ENCODE measurements at places on chromosomes 2 and 18.

DNA sequence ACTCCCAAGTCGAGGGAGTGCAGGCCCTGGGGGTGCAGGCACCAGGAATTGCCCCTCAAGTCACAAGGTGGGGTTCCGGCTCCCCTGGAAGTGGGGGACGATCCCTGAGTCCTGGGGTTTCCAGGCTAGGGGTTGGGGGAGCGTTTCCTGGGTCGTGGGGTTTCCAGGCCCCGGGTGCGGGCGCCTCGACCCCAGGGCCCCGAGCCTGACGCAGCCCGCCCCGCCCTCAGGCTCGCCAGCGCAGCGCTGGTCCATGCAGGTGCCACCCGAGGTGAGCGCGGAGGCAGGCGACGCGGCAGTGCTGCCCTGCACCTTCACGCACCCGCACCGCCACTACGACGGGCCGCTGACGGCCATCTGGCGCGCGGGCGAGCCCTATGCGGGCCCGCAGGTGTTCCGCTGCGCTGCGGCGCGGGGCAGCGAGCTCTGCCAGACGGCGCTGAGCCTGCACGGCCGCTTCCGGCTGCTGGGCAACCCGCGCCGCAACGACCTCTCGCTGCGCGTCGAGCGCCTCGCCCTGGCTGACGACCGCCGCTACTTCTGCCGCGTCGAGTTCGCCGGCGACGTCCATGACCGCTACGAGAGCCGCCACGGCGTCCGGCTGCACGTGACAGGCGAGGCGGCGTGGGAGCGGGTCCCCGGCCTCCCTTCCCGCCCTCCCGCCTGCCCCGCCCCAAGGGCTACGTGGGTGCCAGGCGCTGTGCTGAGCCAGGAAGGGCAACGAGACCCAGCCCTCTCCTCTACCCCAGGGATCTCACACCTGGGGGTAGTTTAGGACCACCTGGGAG is 12.0 kb downstream of the SIGLEC15 start:
- no peak for DNase-seq

GRCh38 chr18:25093141-25093540 is 258.8 kb downstream of the ZNF521 start:
- DNase-seq, result no peak

GRCh38 chr18:43116699-43117294 is 1.3 kb upstream of the RIT2 start:
- DNase-seq, result no peak

- DNase-seq, result no peak
These were observed 83.0 kb downstream of the MOGAT1 start for GRCh38 chr2:222754324-222754930.

DNA sequence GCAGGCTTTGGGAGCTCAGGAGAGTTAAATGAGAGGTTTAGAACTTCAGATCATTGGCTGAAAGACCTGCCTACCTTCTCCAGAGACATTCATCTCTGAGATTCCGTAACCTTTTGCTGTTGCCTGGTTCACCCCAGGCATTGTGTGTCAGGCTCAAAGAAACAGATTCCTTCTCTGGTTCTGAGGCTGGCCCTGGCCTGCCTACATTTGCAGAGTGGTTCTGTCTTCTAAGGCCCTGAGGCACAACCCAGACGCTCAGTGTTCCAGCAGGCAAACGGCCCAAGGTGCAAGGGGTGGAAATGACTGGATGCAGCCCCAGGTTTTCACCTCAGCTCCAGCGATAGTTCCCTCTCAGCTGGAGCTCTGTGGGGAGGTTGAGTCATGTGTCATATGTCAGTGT is 48.3 kb downstream of the MYO3B start:
- DNase-seq, result no peak

DNA sequence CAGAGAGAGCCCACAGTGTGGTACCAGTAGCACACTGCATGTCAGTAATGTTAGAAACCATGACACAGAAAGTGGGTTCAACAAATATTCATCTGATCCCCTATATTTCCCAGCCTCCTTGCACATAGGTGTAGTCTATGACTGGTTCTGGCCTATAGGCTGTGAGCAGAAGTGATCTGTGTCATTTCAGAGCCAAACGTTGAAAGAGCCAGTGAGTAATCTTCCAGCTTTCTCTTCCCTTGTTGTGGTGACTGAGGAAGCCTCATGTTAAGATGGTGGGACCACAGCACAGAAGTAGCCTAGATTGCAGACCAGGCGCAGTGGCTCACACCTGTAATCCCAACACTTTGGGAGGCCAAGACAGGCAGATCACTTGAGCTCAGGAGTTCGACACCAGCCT is 4.1 kb downstream of the TMEM237 start:
- no peak for DNase-seq

DNA sequence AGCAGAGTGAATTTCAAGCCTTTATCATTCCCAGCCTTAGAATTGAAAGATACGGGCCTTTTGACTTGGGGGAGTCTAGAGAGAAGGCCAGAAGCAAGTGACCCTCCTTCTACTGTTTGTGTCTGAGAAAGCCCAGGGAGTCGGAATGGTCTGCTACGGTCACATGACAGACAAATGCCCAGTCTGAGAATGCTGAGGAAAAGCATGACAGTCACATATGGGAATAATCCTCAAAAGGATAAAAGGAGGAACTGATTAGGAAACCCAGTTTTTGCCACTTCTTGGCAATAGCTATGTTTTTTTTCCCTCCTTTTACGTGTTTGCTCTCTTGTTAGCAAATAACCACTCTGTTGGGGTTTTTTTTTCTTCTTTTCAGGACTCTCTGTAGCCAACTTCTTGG is 38.1 kb upstream of the HNRNPA3 start:
- DNase-seq, result no peak

GRCh38 chr18:49563701-49564517 is 2.1 kb downstream of the LIPG start:
- DNase-seq, result no peak

GRCh38 chr2:25814681-25815080 is 63.6 kb downstream of the ASXL2 start:
- no peak for DNase-seq

- no peak for DNase-seq
These were observed 284.7 kb downstream of the CMPK2 start for GRCh38 chr2:6580982-6581381.

All from CD4-positive, alpha-beta T cell (primary cell).